MCF 10A (cell line): ENCODE measurements at places on chromosomes 7 and 10.

DNA sequence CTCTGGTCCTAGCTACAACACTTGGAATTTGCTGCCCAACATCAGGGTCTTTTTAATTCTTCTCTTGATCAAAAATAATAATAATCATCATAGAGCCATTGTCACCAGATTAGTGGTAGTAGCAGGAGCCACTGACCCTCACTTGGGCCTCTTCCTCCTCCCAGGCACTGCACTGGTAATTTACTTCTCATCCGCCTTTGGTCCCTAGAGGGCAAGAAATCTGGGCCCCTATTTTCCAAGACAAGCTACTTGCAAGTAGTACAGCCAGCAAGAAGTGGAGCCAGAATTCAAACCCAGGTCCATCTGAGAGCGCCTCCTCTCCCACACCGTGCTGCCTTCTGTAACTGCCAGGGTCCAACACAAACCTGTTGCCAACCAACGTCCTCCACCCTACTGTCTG lies 121.2 kb downstream of the SPDYE5 start:
- no peak for DNase-seq

GRCh38 chr7:35374858-35375257 lies 121.0 kb upstream of the TBX20 start:
- no peak for DNase-seq

DNA sequence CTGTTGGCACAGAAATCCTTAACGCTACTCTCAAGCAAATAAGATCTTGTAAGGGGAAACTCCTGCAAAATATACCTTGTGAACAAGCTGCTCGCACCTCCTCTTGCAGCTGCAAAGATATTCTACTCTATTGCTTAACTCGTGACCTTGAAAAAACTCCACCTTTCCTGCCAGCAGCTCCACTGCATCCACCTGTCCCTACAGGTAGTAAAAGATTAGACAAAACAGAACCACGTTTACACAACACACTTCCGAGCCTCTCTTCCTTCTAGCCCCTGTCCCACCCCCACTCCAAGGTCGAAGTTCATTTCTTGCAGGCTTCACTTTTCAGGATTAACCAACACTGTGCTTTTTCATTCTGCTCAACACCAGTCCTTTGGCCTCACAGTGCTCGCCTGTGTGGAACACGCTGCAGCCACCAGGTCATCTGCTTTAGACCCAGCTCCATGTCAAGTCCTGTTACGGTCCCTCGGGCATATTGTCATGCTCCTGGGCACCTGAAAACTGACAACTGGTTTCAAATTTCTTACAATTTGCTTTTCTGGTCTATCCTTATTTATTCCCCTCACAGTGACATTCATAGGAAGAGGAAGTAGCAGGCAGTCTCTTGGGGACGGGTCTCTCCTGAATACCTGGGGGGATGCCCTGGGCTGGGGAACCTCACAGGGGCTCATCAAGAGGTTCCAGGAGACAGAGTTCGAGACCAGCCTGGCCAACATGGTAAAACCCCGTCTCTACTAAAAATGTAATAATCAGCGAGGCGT lies 165.8 kb upstream of the KLF14 start:
- peak; percentile 55 for DNase-seq

DNA sequence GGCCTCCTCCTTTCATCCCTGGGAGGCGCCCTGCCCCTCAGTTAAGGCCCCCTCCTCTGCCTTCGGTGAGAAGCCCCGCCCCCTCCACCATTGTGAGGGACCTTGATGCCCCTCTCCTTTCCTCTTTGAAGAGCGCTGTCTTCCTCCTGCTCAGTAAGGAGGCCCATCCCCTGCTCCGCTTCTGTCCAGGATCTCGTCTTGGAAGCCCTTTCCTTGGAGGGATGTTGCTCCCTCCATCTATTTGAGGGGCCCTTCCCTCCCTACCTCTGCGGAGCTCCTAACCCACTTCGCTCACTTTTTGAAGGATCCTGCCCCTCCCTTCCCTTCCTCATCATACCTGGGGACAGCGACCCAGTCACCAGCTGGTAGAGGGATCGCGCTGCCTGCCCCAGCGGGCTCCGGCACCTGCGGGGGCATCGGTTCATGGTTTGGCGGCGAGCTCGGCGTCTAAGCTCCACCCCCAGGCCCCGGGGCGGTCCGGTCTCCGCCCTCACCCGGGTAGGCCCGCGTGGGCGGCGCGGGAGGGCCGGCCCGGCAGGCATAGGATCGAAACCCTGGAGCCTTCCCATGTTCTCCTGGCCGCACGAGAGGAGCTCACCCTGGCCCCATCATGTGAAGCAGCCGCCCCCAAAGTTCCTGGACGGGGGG lies 4.1 kb downstream of the KCNIP2 start:
- peak; percentile 56 for DNase-seq

GRCh38 chr7:74572301-74572979 lies 85.1 kb upstream of the GTF2I start:
- DNase-seq = no peak
